Esophagus mucosa (tissue), 1 donor: ENCODE measurements at places on chromosomes 4 and X. TPM values are rescaled to one million over a fixed set of nuclear protein-coding genes. Genes with fewer than 3 reads are reported as not detected.

The PNCK gene
- total RNA-seq: 1.00 TPM

The INTS6L gene
- total RNA-seq: 5.3 TPM

The SOX3 gene
- total RNA-seq: not detected

The GRIA3 gene
- 0.36 TPM for total RNA-seq

The COQ2 gene
- total RNA-seq: 16.7 TPM

The NR0B1 gene
- total RNA-seq: not detected

The TMPRSS11E gene
- total RNA-seq: 120 TPM

The F11 gene
- total RNA-seq: not detected

The AFP gene
- total RNA-seq: not detected

The MSN gene
- 139 TPM for total RNA-seq

The FTSJ1 gene
- 33.8 TPM for total RNA-seq

The PPP1R2C gene
- total RNA-seq: not detected
